ENCODE measurements at places on chromosomes 2 and 18.

GRCh38 chr18:56872140-56872539 is 221.0 kb downstream of the WDR7 start:
- DNase-seq, result no peak

- peak; percentile 82 for DNase-seq
These were observed at the start of gene PIKFYVE for GRCh38 chr2:208265801-208266552. TSS of gene PIKFYVE (plus strand) at chr2:208266255. CDS start at chr2:208271520, 5,265 bp downstream.

GRCh38 chr18:419541-420175 is 80.8 kb downstream of the COLEC12 start:
- no peak for DNase-seq

GRCh38 chr2:196989496-196989895 is 63.0 kb upstream of the PGAP1 start:
- no peak for DNase-seq

- no peak for DNase-seq
These were observed 74.9 kb downstream of the ACKR3 start for GRCh38 chr2:236644502-236644911.
